ENCODE measurements at places on chromosomes 1 and 21. TPM values are rescaled to one million over a fixed set of nuclear protein-coding genes. Genes with fewer than 3 reads are reported as not detected.

S100A9 gene
- 202 TPM for polyA plus RNA-seq

LRRC7 gene
- polyA plus RNA-seq = not detected

LTN1 gene
- polyA plus RNA-seq = 8.0 TPM

GRCh38 chr1:65009176-65009575, 42.8 kb upstream of the JAK1 start:
- DNase-seq = no peak

GRCh38 chr1:53477651-53478501, 18.7 kb downstream of the DMRTB1 start:
- DNase-seq = no peak

GRCh38 chr1:217049721-217050120, 326.5 kb upstream of the ESRRG start:
- no peak for DNase-seq

COL24A1 gene
- 0.07 TPM for polyA plus RNA-seq

GRCh38 chr1:33317354-33317753, 3.5 kb downstream of the A3GALT2 start:
- DNase-seq = no peak

OR2L8 gene
- not detected for polyA plus RNA-seq

DNA sequence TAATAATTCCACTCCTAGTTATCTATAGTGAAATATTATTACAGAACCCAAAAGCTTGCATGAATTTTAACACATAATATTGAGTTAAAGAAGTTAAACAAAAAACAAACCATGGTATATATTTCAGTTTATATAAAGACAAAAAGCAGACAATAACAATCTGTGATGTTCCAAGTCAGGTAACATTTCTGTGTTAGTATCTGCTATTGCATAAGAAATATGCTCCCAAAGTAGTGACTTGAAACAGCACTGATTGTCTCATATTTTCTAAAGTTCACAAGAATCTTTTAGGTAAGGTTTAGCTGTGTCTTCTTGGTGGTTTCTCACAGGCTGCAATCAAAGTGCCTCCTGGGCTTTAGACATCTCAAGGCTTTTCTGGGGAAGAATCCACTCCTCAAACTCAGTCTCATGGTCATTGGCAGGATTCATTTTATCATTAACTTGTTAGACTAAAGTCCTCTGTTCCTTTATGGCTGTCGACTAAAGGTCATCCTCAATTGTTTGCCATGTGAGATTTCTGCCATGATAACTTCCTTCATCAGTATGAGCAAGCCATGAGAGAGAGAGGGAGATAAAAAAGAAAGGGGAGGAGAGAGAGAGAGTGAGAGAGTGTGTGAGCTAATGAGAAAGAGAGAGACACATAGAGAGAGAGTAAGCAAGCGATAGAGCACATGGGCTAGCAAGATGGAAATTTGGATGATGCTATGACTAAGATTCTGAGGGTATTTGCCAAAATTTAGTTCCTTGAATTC, 19.9 kb downstream of the GBP1 start:
- DNase-seq = no peak

DNA sequence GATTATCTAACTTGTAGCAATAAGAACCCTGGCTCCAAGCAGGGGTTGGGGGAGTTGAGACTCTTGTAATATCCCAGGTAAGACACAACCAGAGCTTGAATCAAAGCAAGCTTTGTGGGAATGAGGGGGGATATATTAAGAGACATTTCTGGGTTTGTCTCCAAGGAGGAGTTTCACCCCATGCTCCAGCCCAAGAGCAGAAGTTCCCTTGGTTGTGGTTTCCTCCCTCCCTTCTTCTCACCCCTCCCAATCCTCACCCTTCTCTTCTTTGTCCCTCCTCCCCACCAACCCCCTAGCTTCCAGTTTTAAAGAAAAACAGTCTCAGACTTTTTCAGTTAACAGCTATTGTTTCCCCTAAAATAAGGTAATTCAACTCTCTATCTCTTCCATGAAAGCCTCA, 11.9 kb downstream of the TRAF3IP3 start:
- no peak for DNase-seq

DNA sequence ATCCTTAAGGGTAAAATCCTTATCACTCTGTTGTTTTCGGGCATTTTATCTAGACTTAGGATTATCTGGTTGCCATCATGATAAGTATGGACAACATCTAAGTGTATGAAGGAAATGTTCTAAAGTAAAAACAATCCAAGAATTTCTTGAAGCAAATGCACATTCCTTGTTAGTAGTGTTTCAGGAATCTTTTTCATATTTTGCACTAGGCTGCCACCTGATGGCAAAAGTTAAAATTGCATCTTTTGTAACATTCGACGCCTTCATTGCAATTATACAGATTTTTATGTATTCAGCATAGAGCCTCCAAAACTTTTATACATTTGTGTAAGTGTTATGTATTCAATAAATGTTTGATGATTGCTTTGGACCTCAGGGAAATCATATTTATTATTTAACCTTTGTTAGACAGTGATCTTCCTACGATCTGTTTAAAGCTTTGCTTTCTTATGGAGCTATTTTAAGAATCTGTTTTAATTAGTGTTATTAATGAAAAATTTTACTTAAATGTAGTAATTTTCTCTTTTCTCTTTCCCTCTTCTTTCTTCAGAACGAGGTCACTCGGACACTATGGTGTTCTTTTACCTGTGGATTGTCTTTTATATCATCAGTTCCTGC, 49.4 kb upstream of the KIAA1614 start:
- no peak for DNase-seq

DNA sequence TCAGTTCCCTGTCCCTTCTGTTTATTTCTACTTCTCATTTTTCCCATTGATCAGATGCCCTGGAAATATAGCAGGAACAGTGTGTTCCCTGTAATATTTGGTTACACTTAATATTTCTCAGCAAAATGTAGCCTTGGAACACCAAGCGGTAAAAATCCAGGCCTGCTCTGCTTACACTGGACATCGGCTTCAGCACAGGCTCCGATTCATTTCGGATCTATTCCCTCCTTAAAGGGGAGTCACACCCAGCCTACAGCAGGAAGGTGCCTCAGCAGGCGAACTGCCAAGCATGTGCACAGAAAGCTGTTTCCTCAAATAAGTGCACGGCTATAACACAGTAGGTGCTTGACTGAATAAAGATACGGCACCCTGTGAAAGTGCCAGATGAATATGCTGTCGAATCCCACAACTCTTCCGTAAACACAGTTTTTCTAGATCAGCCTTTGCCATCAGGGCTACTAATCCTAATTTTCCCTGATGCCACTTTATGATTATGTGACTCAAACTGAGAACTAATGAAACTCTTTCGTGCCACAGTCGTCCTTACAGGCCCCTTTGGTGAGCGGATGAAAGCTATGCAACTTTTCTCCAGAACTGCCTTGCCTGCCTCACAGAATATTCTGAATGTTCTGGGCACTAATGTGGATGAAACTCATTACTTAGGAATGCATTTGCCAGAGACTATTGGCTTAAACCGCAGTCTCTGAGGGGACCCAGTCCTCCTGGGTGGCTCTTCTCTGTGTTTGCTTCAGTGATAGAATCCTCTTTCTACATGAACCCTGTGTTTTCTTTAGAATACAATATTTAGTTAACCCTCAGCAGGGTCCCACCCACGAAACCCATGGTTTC, 275.5 kb upstream of the RUNX1 start:
- DNase-seq = no peak

PRRX1 gene
- 16.2 TPM for polyA plus RNA-seq

- peak; percentile 75 for DNase-seq
Observed at GRCh38 chr1:154837672-154838171, 32.4 kb downstream of the KCNN3 start.

- no peak for DNase-seq
Observed at GRCh38 chr21:35138665-35139381, 89.7 kb upstream of the RUNX1 start.

RBP7 gene
- 43.8 TPM for polyA plus RNA-seq

DNA sequence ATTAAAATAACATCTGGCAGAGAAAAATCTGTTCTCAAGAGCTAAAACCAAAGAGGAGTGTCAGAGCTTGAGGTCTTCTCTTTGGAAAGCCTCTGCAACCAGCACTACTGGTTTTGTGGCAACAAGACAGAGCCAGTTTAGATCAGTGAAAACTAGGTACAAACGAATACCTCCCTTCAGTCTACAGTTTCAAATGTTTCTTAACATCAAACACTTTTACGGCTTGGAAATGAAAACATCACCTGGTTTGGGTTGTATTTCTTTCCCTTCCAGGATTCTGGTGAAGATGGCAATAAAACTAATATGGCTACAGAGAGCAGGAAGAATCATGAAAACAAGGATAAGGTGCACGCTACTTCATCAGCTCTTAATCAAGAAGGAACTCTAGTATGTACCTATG, 339.4 kb upstream of the ESRRG start:
- no peak for DNase-seq
